ENCODE measurements at places on chromosomes 16 and 17. TPM values are rescaled to one million over a fixed set of nuclear protein-coding genes. Genes with fewer than 3 reads are reported as not detected.

Gene TPPP3
- 24.9 TPM for total RNA-seq

Gene C1QTNF8
- not detected for total RNA-seq

Gene LCAT
- total RNA-seq = 10.9 TPM

Gene KRTAP4-1
- not detected for total RNA-seq

Gene TM4SF5
- not detected for total RNA-seq

Gene SLC2A4
- 8.9 TPM for total RNA-seq

Measured in omental fat pad (tissue), 4 donors.